ENCODE measurements at places on chromosomes 6 and 20. TPM values are rescaled to one million over a fixed set of nuclear protein-coding genes. Genes with fewer than 3 reads are reported as not detected.
A peak's percentile ranks its signal among the peaks of the same experiment; 100 is the strongest.

Gene CGA
- not detected for total RNA-seq

Gene HLA-DOA
- total RNA-seq = 3.8 TPM

DNA sequence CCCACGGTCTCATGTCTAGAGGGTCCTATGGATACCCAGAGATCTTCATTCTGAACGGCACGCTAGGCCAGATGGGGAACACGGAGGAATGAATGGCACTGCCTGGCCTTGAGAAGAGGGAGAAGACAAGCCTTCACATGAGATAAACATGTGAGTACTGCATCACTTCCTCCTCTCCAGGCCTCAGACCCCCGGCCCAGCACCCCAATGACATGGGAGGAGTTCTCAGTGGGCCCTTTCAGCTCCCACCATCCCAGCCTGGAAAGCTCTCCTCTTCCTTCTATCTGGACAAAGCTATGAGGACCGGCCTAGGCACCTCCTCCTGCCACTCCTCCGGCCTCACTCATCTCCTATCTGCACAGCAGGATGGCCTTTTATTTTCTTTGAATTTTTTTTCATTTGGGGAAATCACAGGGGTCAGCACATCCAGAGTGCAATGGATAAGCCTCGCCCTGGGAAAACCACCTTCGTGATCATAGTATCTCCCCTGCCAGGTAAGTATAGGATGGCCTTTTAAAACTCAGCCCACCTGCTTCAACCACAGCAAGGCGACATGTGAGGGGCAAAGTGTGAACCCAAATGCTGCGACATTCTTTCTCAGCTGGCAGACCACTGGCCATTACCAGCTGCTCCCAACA, 39.2 kb upstream of the CDKN1A start:
- no peak overlapping the region for H3K27ac ChIP-seq
- DNase-seq = no peak
- peaks cover 16% of the 10 kb centered on the region for H3K4me1 ChIP-seq
- no peaks in the 10 kb centered on the region for H3K36me3 ChIP-seq
- no peaks in the 10 kb centered on the region for H3K27me3 ChIP-seq
- no peak overlapping the region for H3K4me3 ChIP-seq

Gene TMEM244
- not detected for total RNA-seq

Gene PDE7B
- 7.4 TPM for total RNA-seq

Gene TBC1D20
- 45.9 TPM for total RNA-seq

Gene GTSF1L
- total RNA-seq = not detected

DNA sequence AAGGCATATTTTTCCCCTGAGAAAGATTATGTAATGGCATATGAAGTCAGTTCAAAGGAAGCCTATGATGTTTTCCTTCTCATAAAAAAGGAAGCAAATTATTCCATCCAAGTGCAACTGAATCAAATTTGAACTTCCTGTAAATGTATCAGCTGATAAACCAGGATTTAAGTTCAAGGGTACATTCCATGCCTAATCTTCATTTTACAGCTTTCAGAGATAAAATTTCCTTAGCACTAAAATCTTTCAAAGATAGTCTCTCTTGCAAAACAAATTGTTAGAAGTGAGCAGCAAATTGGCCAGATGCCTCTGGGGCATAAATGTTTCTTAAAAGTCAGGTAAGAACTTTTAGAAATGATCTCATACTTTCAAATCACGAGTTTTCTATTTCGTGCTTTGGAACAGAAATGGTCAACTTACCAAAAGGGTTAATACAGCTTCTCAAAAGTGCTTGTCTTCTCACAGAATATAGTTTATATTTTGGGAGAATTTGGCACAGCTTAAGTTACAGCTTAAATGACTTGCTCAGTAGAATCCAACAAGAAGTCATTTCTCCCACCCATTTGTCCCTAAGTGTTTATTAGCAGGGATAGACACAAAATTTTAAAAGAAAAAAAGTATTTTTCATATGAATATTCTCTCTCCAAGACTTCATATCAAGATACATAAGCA, 2.7 kb upstream of the TCF21 start:
- no peak overlapping the region for H3K4me3 ChIP-seq
- no peaks in the 10 kb centered on the region for H3K36me3 ChIP-seq
- H3K27me3 ChIP-seq = peaks cover 25% of the 10 kb centered on the region
- H3K27ac ChIP-seq = peak overlapping the region; percentile 87
- peaks cover 48% of the 10 kb centered on the region for H3K4me1 ChIP-seq

- no peak overlapping the region for H3K4me3 ChIP-seq
- H3K36me3 ChIP-seq = no peaks in the 10 kb centered on the region
- H3K27ac ChIP-seq = no peak overlapping the region
- no peak for DNase-seq
- H3K27me3 ChIP-seq = no peaks in the 10 kb centered on the region
- peaks cover 11% of the 10 kb centered on the region for H3K4me1 ChIP-seq
Measured at GRCh38 chr6:5257400-5257799, 3.4 kb downstream of the LYRM4 start.

Gene CTCFL
- not detected for total RNA-seq

GRCh38 chr6:44737829-44738528, 350.5 kb downstream of the CDC5L start:
- peak; percentile 70 for DNase-seq
- no peaks in the 10 kb centered on the region for H3K36me3 ChIP-seq
- H3K27ac ChIP-seq = no peak overlapping the region
- no peaks in the 10 kb centered on the region for H3K27me3 ChIP-seq

GRCh38 chr6:115847671-115848070, 213.0 kb downstream of the FRK start:
- no peak overlapping the region for H3K27ac ChIP-seq
- no peaks in the 10 kb centered on the region for H3K36me3 ChIP-seq
- no peaks in the 10 kb centered on the region for H3K4me1 ChIP-seq
- H3K4me3 ChIP-seq = no peak overlapping the region
- no peaks in the 10 kb centered on the region for H3K27me3 ChIP-seq

Gene DEFB121
- not detected for total RNA-seq

DNA sequence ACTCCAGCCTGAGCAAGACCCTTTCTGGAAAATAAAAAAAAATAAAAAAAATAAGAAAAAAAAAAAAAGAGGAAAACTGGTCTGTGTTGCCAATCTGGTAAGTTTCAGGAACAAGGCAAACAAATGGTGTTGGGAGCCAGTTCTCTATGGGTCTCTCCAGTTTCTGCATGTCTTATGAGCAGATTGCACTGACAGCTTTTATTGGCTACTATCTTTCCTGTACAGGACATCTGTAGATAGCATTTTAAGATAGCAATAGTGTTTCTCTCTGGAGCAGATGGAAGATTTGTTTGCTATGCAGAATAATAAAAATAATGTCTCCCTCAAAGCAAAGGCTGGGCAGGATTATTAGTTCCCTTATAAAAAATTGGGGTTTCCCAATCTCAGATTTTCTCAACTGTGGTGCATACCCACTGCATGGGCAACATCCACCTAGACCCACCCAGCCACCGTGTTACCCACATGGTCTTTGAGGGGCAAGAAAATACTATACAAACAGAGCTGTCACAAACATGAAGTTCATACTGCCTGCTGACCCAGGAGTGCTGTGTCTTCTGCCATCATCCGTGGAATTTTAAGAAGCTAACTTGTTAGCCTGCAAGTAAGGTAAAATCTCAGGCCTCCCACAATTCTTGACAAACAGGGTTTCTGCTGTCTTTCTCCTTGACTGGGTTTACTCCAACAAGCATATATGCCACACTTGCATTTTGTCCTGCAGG, 9.5 kb downstream of the GMDS start:
- no peak overlapping the region for H3K4me3 ChIP-seq
- no peaks in the 10 kb centered on the region for H3K27me3 ChIP-seq
- H3K27ac ChIP-seq = no peak overlapping the region
- DNase-seq = peak; percentile 68
- H3K4me1 ChIP-seq = peaks cover 7% of the 10 kb centered on the region
- H3K36me3 ChIP-seq = no peaks in the 10 kb centered on the region

GRCh38 chr6:45783716-45784115, 231.9 kb downstream of the CLIC5 start:
- H3K4me3 ChIP-seq = no peak overlapping the region
- no peaks in the 10 kb centered on the region for H3K36me3 ChIP-seq
- DNase-seq = peak; percentile 66
- no peaks in the 10 kb centered on the region for H3K27me3 ChIP-seq

GRCh38 chr6:84150705-84151104, 76.7 kb downstream of the CEP162 start:
- H3K27ac ChIP-seq = no peak overlapping the region
- H3K27me3 ChIP-seq = no peaks in the 10 kb centered on the region
- H3K4me3 ChIP-seq = no peak overlapping the region
- H3K36me3 ChIP-seq = peaks cover 22% of the 10 kb centered on the region
- no peaks in the 10 kb centered on the region for H3K4me1 ChIP-seq

- no peaks in the 10 kb centered on the region for H3K4me1 ChIP-seq
- no peak overlapping the region for H3K27ac ChIP-seq
- H3K4me3 ChIP-seq = no peak overlapping the region
- no peak for DNase-seq
- H3K27me3 ChIP-seq = no peaks in the 10 kb centered on the region
Measured at GRCh38 chr6:81636930-81637568, 115.4 kb downstream of the TENT5A start.

DNA sequence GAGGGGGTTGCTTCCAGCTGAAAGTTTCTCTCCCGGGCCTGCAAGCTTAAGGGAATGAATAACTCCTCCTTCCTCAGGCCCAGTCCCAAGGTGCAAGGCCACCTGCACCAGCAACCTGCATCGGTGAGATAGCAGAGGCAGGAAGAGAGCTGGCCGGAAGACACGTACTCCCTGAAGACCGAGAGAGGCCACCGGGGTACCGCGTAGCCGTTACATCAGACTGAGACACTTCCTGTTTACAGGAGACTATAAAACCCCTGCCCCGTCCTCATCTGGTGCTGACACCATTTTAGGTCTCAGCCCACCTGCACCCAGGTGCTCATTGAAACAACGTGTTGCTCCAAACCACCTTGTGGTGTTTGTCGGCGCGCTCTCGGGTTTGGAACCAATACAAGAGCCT, 60.5 kb upstream of the PRND start:
- no peak overlapping the region for H3K27ac ChIP-seq
- no peaks in the 10 kb centered on the region for H3K36me3 ChIP-seq
- H3K4me1 ChIP-seq = no peaks in the 10 kb centered on the region
- no peak overlapping the region for H3K4me3 ChIP-seq
- DNase-seq = no peak
- no peaks in the 10 kb centered on the region for H3K27me3 ChIP-seq

GRCh38 chr6:42279966-42280629, 62.4 kb upstream of the MRPS10 start:
- H3K36me3 ChIP-seq = no peaks in the 10 kb centered on the region
- H3K27me3 ChIP-seq = no peaks in the 10 kb centered on the region
- H3K27ac ChIP-seq = peak overlapping the region; percentile 15
- DNase-seq = no peak
- no peak overlapping the region for H3K4me3 ChIP-seq

Gene SIRPD
- not detected for total RNA-seq

GRCh38 chr6:21049572-21049971, 515.3 kb downstream of the CDKAL1 start:
- H3K4me3 ChIP-seq = no peak overlapping the region
- H3K4me1 ChIP-seq = no peaks in the 10 kb centered on the region
- DNase-seq = no peak
- H3K27me3 ChIP-seq = no peaks in the 10 kb centered on the region
- no peaks in the 10 kb centered on the region for H3K36me3 ChIP-seq

- peak overlapping the region; percentile 99 for H3K27ac ChIP-seq
- no peaks in the 10 kb centered on the region for H3K36me3 ChIP-seq
- peaks cover 68% of the 10 kb centered on the region for H3K4me1 ChIP-seq
- no peak for DNase-seq
- H3K4me3 ChIP-seq = peak overlapping the region; percentile 90
Measured at GRCh38 chr6:159728531-159728964, 1.2 kb downstream of the WTAP start.

DNA sequence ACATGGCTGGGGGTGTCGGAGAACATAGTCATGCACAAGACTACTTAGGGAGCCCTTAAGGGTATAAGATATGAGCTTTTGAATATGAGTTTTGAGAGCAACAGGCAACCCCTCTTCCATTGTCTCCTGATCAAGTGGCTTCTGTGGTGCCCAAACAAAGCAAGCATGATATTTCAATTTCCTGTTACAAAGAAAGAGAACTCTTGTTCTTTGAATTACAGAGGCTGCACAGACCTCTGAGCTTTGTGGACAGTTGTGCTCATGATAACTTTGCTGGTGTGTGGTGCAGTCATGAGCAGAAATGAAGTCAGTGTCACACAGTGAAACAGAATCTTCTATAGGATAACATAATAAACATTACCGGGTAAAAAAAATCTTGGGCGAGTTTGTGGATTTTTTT, 66.8 kb upstream of the THEMIS start:
- DNase-seq = no peak
- H3K4me3 ChIP-seq = no peak overlapping the region
- H3K4me1 ChIP-seq = no peaks in the 10 kb centered on the region

- DNase-seq = peak; percentile 83
- no peaks in the 10 kb centered on the region for H3K27me3 ChIP-seq
- peak overlapping the region; percentile 24 for H3K4me3 ChIP-seq
- H3K4me1 ChIP-seq = peaks cover 15% of the 10 kb centered on the region
- no peaks in the 10 kb centered on the region for H3K36me3 ChIP-seq
- H3K27ac ChIP-seq = no peak overlapping the region
Measured at GRCh38 chr6:165854061-165854862, 191.2 kb upstream of the PDE10A start.

Gene POPDC3
- not detected for total RNA-seq

Gene C20orf202
- not detected for total RNA-seq

Gene BEND3
- total RNA-seq = 0.83 TPM

Gene SPATS1
- not detected for total RNA-seq

- DNase-seq = no peak
- no peaks in the 10 kb centered on the region for H3K27me3 ChIP-seq
- H3K27ac ChIP-seq = peak overlapping the region; percentile 88
Measured at GRCh38 chr20:58651559-58651945, 469 bp downstream of the STX16 start.

- H3K36me3 ChIP-seq = no peaks in the 10 kb centered on the region
- no peak overlapping the region for H3K27ac ChIP-seq
- DNase-seq = no peak
- H3K4me1 ChIP-seq = no peaks in the 10 kb centered on the region
- H3K27me3 ChIP-seq = no peaks in the 10 kb centered on the region
Measured at GRCh38 chr6:32931211-32931610, 9.6 kb downstream of the HLA-DMB start.

GRCh38 chr20:50491926-50492634, 18.1 kb upstream of the PTPN1 start:
- no peaks in the 10 kb centered on the region for H3K4me1 ChIP-seq
- DNase-seq = no peak
- H3K36me3 ChIP-seq = no peaks in the 10 kb centered on the region
- H3K4me3 ChIP-seq = no peak overlapping the region

Gene RBM24
- total RNA-seq = 20.7 TPM

- H3K36me3 ChIP-seq = no peaks in the 10 kb centered on the region
- DNase-seq = no peak
- no peak overlapping the region for H3K27ac ChIP-seq
Measured at GRCh38 chr6:135814043-135814442, 37.5 kb upstream of the PDE7B start.

- DNase-seq = no peak
- H3K4me3 ChIP-seq = peak within 1 kb of the TSS; percentile 66
- H3K27ac ChIP-seq = peak within 1 kb of the TSS; percentile 42
- peaks cover 11% of the 10 kb centered on the region for H3K4me1 ChIP-seq
- H3K27me3 ChIP-seq = no peaks in the 10 kb centered on the region
Measured at GRCh38 chr6:69866351-69866769, at the start of gene COL19A1. COL19A1 (plus strand) TSS chr6:69866556; CDS start chr6:69879568, 13,012 bp downstream.

DNA sequence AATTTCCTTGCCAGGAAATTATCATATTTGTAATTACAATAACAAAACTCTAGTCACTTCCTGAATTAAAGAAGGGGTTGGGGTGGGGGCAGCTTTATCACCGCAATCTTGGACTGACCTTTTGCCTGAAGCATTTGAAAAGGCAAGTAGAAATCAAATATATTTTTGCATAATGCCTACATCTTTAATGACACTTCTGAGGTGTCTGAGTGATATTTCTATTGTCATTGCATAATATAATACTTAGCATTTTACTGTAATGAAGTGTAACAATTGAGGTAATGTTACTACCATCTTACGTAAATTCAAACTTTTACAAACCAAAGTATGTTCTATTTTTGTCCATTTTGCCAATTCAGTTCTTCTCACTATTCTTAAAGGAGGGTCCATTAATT, 65.2 kb downstream of the SYNE1 start:
- peaks cover 11% of the 10 kb centered on the region for H3K4me1 ChIP-seq
- DNase-seq = no peak
- no peaks in the 10 kb centered on the region for H3K36me3 ChIP-seq
- H3K27me3 ChIP-seq = no peaks in the 10 kb centered on the region

All from esophagus muscularis mucosa (tissue), 4 donors.